Activated naive CD8-positive, alpha-beta T cell treated with anti-CD3 and anti-CD28 coated beads, Interleukin-2, amount 10 ng/mL, durations not matched to agents 7 days and 5 days (primary cell): ENCODE measurements at places on chromosomes 5 and 9. TPM values are rescaled to one million over a fixed set of nuclear protein-coding genes. Genes with fewer than 3 reads are reported as not detected.

DNA sequence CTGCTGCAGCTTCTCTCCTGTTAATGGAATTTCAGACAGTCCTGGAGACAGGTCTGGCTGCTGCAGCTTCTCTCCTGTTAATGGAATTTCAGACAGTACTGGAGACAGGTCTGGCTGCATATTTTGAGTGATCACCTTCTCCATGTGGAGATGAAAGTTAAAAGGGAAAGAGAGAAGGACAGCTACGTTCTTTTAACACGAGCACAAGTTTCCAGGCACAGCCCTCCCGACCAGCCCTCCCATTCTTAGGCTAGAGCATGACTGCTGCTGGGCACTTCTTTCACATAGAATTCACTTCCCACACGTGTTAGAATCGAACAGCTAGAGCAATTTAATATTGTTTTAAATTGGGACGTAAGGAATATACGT is 133.3 kb upstream of the DMRT1 start:
- no peak for DNase-seq
- no peak overlapping the region for H3K27ac ChIP-seq
- peaks cover 17% of the 10 kb centered on the region for H3K4me1 ChIP-seq
- peaks cover 6% of the 10 kb centered on the region for H3K36me3 ChIP-seq
- H3K4me3 ChIP-seq: no peak overlapping the region

Gene MAPKAP1
- 48.2 TPM for total RNA-seq

Gene C1QTNF2
- not detected for total RNA-seq

DNA sequence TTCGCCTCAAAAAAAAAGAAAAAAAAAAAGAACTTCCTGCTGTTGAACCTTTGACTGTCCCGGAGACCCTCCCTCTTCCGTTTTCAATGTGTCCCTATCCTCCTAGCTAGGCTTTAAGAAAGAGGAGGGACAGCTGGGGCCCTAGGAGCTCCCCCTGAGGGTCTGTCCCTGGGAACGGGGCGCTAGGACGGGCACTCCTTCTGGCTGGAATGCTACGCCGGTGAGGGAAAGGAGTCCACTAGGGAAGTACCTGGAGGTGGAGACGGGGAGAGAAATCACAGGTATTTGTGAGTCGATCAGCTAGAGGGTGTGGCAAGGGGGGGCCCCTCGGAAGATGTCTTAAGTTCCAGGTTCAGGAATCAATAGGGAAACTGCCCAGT is 4.6 kb downstream of the SIT1 start:
- no peak for DNase-seq
- H3K4me3 ChIP-seq: peak overlapping the region; percentile 87
- peaks cover 33% of the 10 kb centered on the region for H3K36me3 ChIP-seq
- H3K27ac ChIP-seq: peak overlapping the region; percentile 90
- no peaks in the 10 kb centered on the region for H3K27me3 ChIP-seq

DNA sequence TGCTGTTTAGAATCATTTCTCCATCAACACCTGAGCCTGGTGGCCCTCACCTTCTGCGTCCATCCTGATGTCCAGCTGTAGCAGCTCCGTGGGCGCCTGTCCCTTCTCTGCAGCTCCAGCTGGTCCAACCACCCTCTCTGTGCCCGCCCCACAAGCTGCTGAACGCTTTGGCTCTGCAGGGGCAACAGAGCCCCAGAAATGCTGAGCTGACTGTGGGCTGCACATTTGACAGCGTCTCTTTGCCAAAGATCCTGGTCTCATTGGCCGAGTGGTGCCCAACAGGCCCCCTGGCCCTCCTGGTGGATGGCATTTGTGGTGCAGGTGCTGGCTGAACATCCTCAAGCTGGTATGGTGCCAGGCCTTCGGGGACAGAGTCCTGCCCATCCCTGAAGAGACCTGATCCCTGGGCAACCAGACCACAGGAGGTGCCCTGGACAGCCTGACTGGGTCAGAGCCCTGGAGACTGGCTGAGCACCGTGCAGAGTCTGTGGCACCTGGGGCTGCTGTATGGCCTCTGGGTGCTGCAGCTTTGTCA is 25.3 kb upstream of the CEP72 start:
- H3K27ac ChIP-seq: no peak overlapping the region
- no peak overlapping the region for H3K4me3 ChIP-seq
- no peak for DNase-seq
- peaks cover 29% of the 10 kb centered on the region for H3K27me3 ChIP-seq

GRCh38 chr9:16241231-16241630 is 629.2 kb downstream of the BNC2 start:
- no peak overlapping the region for H3K27ac ChIP-seq
- no peaks in the 10 kb centered on the region for H3K27me3 ChIP-seq
- no peak for DNase-seq
- no peak overlapping the region for H3K4me3 ChIP-seq
- no peaks in the 10 kb centered on the region for H3K36me3 ChIP-seq
- no peaks in the 10 kb centered on the region for H3K4me1 ChIP-seq

DNA sequence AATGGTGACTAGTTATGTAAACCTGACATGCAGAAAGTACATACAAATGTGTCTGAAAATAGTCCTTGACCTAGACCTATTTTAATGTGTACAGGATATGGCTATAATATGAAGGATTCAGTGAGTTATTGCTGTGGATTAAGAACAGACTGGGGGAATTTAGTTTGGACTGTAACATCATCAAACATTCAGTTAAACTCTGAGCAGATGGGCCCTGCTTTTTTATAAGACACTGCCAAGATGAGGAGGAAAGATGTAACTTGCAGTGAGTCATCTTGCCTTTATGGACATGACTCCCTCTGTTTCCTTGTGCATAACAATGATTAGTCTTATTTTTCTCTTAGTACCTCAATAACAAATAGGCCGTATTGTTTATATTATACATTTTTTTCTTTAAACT is 12.2 kb downstream of the PPP3R2 start:
- no peaks in the 10 kb centered on the region for H3K36me3 ChIP-seq
- no peaks in the 10 kb centered on the region for H3K27me3 ChIP-seq
- no peak for DNase-seq
- no peak overlapping the region for H3K4me3 ChIP-seq
- no peak overlapping the region for H3K27ac ChIP-seq
- H3K4me1 ChIP-seq: peaks cover 7% of the 10 kb centered on the region

DNA sequence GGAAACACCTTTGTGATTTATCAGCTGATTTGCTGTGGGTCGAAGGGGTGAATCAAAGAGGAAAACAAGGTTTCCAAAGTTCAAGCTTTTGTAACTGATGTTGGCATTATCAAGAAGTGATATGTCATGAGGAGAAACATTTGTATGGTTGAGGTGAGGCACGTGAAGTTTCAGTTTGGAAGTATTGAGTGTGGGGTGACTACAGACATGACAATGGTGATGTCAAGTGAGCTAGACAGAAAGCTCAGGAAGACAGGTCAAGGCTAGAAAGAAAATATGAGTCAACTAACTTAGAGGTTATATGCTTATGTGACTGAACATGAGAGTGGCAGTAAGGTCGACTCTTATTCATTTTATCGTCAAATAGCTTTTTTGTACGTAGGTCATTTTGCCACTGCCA is 99.1 kb downstream of the RAB3C start:
- H3K4me3 ChIP-seq: no peak overlapping the region
- H3K4me1 ChIP-seq: no peaks in the 10 kb centered on the region
- H3K36me3 ChIP-seq: no peaks in the 10 kb centered on the region
- DNase-seq: no peak
- H3K27me3 ChIP-seq: no peaks in the 10 kb centered on the region
- no peak overlapping the region for H3K27ac ChIP-seq

GRCh38 chr5:38795986-38796741 is 49.6 kb upstream of the OSMR start:
- H3K36me3 ChIP-seq: no peaks in the 10 kb centered on the region
- no peak overlapping the region for H3K27ac ChIP-seq
- H3K4me3 ChIP-seq: no peak overlapping the region
- no peak for DNase-seq
- no peaks in the 10 kb centered on the region for H3K4me1 ChIP-seq

DNA sequence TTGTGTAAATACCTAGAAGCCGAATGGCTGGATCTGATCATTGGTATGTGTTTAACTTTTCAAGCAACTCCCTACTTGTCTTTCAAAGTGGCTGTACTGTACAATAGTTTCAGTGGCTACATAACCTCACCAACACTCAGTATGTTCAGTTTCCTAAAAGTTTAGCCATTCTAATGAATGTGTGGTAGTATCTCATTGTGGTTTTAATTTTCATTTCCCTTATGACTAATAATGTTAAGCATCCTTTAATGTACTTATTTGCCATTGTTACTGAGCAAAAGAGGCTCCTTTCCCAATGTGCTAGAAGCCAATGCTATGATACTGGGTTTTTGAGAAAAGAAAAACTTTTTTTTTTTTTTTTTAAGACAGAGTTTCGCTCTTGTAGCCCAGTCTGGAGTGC is 27.8 kb upstream of the ALDOB start:
- no peak for DNase-seq
- no peak overlapping the region for H3K4me3 ChIP-seq
- no peak overlapping the region for H3K27ac ChIP-seq
- H3K36me3 ChIP-seq: no peaks in the 10 kb centered on the region
- no peaks in the 10 kb centered on the region for H3K4me1 ChIP-seq
- H3K27me3 ChIP-seq: peaks cover 25% of the 10 kb centered on the region

DNA sequence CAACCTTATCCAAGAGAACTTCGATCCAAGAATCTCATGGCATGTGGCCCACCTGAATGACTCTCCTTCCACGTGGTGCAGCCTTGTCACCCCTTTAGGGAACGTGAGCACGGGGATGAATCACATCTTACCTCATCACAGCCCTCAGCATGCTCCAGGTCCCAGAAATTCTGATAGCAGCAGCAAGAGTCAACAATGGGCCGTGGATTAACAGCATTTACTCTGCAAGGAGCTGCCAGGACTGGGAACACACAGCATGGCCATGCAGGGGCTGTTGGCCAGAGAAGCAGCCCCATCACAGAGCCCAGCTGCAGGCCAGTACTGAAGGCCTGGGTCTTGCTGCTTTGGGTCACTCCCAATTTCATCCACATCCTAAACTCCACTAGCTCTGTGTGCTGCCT is 150.4 kb downstream of the C5orf15 start:
- no peak for DNase-seq
- H3K4me1 ChIP-seq: peaks cover 17% of the 10 kb centered on the region
- H3K4me3 ChIP-seq: no peak overlapping the region
- H3K27ac ChIP-seq: no peak overlapping the region
- H3K36me3 ChIP-seq: no peaks in the 10 kb centered on the region

- H3K27ac ChIP-seq: peak overlapping the region; percentile 42
- H3K4me3 ChIP-seq: no peak overlapping the region
- DNase-seq: no peak
- peaks cover 2% of the 10 kb centered on the region for H3K27me3 ChIP-seq
- H3K4me1 ChIP-seq: peaks cover 26% of the 10 kb centered on the region
- H3K36me3 ChIP-seq: peaks cover 9% of the 10 kb centered on the region
Measured at GRCh38 chr5:180786531-180787398, 15.8 kb downstream of the MGAT1 start.

Gene NUTM2G
- not detected for total RNA-seq

DNA sequence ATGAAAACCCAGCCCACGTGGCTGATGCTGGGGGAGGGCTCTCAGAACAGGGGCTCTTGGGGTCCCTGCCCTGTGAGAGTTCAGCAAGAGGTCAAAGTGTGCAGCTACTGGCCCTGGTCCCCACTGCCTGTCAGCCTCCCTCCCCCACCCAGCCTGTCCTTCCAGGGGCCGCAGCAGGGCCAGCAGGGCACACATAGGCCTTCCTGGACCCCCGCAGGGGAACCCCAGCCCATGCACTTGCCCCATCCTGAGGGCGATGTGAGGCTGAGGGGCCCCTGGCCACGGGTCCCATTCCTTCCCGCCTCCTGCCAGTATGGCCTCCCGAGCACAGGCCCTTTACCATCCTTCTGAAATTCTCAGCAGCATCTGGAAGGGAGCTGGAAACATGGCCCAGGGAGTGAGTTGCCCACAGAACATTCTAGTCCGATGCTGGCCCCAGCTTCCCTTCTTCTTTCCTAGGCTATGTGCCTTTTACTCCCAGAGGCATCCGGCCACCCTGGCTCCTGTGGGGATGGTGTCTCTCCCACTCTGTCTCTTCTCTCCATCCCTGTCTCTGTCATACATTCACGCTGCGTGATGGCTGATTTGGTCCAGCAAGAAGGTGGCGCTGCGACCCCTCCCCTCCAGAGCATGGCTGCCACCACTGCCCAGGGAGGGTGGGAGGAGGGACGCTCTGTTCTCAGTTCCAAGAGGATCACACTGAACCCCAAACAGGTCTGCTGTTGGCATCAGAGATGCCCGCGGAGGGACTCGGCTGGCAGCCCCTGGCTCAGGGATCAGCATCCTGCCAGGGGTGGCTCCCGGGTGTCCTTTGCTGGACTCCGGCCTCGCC is 19.6 kb downstream of the MRPL36 start:
- H3K27ac ChIP-seq: no peak overlapping the region
- H3K27me3 ChIP-seq: peaks cover 13% of the 10 kb centered on the region
- H3K4me1 ChIP-seq: peaks cover 20% of the 10 kb centered on the region
- DNase-seq: peak; percentile 20
- no peaks in the 10 kb centered on the region for H3K36me3 ChIP-seq

DNA sequence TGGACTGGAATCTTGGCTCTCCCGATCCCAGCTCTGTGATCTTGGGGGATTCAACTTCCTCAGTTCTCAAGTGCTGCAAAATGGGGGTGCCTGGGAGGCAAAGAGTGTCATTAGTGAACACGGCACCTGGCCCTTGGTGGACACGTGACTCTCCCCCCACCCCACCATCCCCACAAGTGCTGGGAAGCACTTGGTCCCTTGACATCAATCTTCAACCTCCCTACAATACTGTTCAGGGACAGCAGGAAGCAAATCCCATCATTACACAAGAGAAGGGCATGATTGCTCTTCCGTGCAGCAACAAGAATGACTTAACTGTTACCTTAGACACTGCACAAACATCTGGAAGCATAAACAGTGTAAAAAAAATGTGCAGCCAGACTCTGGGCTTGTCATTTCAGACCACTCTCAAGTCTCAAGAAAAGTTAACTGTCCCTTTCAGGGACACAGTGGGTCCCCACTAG is 61.4 kb downstream of the PSMB7 start:
- peak overlapping the region; percentile 57 for H3K27ac ChIP-seq
- no peak for DNase-seq
- peaks cover 22% of the 10 kb centered on the region for H3K4me1 ChIP-seq
- H3K27me3 ChIP-seq: no peaks in the 10 kb centered on the region
- H3K4me3 ChIP-seq: no peak overlapping the region

DNA sequence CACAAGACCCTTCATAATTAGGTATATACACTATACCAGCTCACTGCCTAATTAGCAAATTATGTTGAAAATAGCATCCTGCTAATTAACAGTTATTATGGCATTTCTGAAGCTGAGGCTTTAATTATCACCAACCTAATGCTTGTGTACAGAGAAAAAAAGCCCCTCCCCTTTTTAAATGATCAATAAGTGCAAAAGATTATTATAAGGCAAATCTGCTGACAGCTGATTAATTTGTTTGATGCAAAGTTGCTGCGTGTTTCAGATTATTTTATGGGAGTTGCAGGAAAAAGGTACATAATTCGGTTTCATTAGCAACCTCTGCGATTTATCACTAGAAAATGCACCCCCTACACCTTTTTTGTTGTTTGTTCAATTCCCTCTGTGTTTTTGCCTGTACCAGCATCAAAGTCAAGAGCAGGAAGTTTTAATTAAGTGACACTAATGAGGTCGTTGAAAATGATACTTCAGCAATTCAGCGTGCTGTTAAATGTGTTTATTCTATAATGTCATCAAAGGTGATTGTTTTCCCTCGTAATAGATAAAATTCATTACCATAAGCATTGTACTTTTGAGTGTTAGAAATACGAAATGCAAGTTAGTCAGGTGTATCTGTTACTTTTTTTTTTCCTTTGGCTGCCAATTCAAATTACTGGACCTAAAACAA is 170.0 kb downstream of the EBF1 start:
- peaks cover 23% of the 10 kb centered on the region for H3K27me3 ChIP-seq
- no peak overlapping the region for H3K4me3 ChIP-seq
- H3K36me3 ChIP-seq: no peaks in the 10 kb centered on the region
- no peak for DNase-seq

GRCh38 chr9:122055701-122056100 is 37.4 kb downstream of the TTLL11 start:
- no peak for DNase-seq
- H3K4me1 ChIP-seq: peaks cover 7% of the 10 kb centered on the region
- no peak overlapping the region for H3K4me3 ChIP-seq
- no peak overlapping the region for H3K27ac ChIP-seq
